ENCODE measurements at places on chromosomes 1 and 21. TPM values are rescaled to one million over a fixed set of nuclear protein-coding genes. Genes with fewer than 3 reads are reported as not detected.
A peak's percentile ranks its signal among the peaks of the same experiment; 100 is the strongest.

GRCh38 chr1:18783705-18784481, 75.6 kb downstream of the TAS1R2 start:
- DNase-seq: no peak

- no peak for DNase-seq
Observed at GRCh38 chr1:50521703-50522102, 98.5 kb upstream of the DMRTA2 start.

GRCh38 chr1:8962812-8963530, 17.3 kb downstream of the CA6 start:
- DNase-seq: peak; percentile 60

Gene TIAM1
- polyA plus RNA-seq: 54.2 TPM

Gene NTMT2
- not detected for polyA plus RNA-seq
